ENCODE measurements at places on chromosomes 4 and X.

DNA sequence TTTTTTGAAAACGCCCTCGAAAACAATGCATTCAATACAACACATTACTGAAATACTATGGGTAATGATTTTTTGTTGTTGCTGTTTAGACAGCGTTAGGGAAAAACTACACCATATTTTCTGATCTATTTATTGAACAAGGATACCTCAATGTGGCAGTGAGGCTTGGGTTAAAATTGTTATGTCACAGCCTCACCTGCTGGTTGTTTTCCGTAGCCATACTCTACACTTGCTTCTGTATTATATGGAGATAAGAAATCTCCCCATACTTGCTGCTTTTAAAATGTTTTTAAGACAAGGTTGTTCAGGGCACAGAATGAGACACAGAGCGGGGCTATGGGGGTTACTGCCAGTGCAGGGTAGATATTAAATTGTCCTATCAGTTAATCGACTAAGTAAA is 221.6 kb upstream of the FTHL17 start:
- no peak for DNase-seq

DNA sequence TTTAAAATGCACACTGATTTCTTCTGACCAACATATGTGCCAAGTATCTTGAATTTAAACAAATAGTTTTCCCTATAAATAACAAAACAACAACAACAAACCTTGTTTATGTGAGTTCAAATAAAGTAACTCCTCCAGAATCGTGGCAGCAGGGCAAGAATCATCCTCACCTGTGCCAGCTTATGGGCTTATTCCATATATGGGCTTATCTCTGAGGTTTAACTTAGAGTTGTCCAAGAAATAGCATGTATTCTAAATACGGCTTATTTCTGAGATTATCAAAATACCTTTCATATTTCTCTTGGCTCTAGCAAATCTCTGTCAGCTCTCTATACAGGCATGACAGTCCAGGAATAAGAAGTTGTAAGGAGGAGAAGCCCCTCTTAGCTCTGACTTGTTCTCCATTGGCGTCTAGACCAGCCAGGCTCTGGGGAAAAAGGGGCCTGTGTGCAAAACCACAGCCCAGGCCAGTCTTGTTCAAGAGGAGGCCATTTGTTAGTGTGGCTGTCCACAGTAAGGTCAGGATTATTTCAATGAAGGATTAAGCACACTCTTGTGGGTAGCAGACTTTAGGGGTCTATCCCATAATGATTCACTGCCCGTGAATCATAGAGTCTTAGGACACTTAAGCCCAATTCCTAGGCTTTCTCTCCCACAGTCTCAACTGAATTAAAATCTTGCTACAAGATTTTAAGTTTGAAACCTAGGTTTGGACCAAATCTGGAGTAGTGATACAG is 63.2 kb downstream of the FRAS1 start:
- no peak for DNase-seq

DNA sequence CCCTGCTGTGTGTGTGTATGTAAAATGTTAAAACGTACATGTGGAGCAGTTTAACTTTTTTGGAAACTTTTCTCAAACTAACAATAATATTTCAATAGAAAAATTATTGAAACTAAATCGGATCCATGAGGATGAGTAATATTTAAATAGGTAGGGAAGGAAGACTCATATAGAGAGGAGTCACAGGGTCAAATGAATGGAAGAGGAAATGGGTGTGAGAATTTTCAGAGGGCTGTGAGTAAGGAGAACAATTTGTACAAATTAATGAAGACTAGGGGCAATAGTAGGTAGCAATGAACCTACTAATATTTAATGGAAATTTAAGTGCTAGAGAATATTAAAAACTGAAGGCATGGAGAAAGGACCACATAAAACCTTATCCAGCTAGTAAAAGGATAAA is 290.7 kb upstream of the PCDH18 start:
- DNase-seq, result no peak

DNA sequence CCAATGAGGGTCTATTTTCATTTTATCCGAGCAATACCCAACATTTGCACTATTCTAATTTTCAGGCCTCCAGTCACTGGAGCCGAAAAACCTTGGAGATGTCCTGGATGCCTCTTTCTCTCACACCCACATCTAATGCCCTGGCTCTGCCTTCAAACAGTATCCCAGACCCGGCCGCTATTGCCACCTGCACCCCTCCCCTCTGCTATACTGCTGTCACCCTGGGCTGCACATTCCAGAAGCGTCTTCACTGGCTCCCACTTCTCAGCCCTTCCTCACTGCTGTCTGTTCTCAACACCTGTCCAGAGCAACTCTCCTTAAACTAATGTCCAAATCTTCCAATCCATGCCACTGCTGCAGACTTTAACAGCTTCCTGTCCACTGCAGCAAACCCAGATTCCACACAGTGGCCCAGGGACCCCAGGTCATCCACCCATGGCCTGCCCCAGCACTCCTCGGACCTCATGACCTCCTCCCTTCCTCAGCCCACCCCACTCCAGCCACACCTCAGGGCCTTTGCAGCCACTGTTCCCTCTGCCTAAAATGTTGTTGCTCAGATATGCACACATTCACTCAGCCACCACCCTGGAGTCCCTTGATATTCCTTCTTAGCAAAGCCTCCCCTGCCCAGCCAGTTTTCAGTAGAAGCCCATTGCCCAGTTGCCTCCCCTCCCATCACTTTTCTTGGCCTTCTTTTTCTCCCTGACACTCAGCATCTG is 30.5 kb upstream of the PPP2R2C start:
- no peak for DNase-seq

DNA sequence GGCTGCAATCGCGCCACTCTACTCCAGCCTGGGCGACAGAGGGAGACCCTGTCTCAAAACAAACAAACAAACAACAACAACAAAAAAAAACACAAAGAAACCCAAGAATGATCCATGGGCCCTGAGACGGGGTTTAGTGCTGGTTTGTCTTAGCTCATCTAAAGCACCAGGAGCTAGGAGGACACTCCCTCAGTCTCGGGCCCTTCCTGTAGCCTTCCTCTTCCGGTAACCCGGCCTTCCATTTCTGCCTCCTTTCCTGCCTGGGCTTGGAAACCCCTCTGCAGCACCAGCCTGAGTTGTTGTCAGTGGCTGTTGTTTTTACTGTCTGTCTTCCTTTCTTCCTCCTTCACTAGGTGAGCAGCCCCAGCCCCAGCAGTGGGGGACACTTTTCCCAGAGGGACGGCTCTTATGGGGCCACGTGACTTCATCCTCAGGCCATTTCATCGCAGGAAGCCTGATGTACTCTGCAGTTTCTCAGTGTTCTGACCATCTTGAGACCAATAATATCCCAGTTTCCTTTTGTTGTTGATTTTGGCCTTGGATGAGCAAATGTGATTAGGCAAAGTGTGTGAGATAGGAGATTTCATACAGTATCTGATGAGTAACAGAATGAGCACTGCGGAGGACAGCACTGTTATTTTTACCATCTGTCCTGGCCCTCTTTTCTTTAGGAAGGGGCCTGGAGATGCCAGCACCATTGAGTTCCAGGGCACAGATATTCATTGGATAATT is 90.1 kb downstream of the ANAPC4 start:
- no peak for DNase-seq

GRCh38 chr4:130338851-130339250 is 1242.9 kb downstream of the C4orf33 start:
- no peak for DNase-seq

DNA sequence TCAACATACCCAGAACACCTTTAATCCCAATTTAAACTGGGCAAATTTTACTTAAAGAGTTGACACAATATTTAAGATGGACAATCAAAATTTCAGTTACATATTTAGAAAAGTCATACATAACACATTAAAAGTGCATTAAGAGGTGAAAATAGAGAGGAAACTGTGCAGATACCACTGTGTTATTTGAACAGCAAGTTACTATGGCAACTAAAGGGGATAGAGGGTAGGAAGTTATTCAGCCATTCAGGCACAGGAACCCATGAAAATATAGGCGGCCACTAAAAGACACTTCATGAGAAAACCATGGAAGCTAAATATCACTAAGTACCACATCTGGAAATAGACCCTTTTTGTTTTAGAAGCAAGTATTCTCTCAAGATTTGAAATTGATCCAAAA is 75.1 kb downstream of the PDGFC start:
- DNase-seq, result no peak

DNA sequence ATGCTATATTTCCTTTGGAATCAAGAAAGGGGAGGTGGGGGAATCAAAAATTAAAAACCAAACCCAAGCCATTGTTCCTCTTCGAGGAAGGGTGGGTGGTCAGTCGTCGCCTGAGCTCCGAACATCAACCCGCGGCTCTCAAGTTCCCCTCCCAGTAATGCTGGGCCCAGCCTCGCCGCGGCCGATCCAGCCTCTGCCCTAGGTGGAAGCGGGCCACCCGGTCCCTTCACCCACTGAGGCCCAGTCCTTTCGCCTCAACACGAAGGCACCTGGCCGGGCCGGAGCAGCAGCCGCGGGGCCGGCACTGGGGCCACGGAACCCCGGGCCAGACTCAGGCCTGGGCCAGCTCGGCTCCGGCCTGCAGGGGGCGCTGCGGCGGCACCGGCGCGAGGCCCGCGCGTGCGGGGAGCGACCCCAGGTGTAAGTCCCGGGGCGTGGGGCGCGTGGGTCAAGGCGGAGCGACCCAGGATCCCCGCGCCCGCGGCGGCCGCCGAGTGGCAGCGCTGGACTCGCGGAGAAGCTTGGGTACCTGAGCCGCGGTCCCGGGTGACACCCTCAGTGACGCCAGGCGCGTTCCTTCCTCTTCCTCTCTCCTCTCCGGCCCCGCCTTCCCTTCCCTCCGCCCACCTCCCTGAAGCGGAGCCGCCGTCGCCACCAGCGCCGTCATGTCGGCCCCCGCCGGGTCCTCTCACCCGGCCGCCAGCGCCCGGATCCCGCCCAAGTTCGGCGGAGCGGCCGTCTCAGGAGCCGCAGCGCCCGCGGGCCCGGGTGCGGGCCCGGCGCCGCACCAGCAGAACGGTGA is at the start of gene SEC24B:
Gene SEC24B (plus strand): TSS at position 611 of the 802 bp plus-strand sequence. CDS start 55 bp downstream, at position 666.
- DNase-seq, result peak; percentile 88

All from Caki2 (cell line).